ENCODE measurements at places on chromosomes 7 and 10. TPM values are rescaled to one million over a fixed set of nuclear protein-coding genes. Genes with fewer than 3 reads are reported as not detected.

The PIK3CG gene
- 3.4 TPM for total RNA-seq

The SLC35G1 gene
- 8.0 TPM for total RNA-seq

The ZNF511 gene
- 15.3 TPM for total RNA-seq

The ZNF25 gene
- total RNA-seq, result 34.6 TPM

The AKR1E2 gene
- total RNA-seq, result 22.1 TPM
